Tongue (tissue), 3 donors: ENCODE measurements at places on chromosomes 5 and 9. TPM values are rescaled to one million over a fixed set of nuclear protein-coding genes. Genes with fewer than 3 reads are reported as not detected.

SLC1A3 gene
- 24.2 TPM for total RNA-seq

DNA sequence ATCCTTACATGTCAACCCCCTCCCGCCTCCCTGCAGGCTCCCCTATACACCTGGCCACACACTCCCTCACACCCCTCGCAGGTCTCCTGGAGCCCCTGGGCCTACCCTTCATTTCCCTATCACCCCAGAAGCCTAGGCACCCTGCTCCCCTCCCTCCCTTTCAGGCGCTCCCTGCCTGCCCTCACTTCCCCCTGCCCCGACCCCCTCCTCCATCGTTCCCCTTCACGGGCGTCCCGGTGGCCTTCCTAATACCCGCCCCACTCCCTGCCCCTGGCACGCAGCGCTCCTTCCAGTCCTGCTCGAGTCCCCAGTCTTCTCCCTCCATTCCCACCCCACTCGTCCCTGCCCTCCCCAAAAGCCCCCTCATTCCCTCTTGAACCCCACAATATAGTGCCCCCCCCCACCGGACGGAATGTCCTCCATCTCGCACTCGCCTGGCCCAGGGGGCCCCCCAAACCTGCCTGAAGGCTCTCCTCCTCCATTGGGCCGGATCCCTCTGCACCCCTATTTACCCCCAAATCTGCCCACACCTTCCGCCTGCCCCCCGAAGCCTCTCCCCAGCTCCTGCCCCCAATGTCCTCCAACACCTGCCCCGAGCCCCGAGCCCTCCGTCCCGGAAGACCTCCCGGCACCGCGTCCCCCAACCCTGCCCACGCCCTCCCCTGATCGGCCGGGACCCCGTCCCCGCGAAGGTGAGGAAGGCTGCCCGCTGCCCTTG is 746 bp downstream of the STRBP start:
- no peak for DNase-seq

GRCh38 chr9:116594547-116594946 is 92.6 kb upstream of the TRIM32 start:
- DNase-seq: peak; percentile 8

DNA sequence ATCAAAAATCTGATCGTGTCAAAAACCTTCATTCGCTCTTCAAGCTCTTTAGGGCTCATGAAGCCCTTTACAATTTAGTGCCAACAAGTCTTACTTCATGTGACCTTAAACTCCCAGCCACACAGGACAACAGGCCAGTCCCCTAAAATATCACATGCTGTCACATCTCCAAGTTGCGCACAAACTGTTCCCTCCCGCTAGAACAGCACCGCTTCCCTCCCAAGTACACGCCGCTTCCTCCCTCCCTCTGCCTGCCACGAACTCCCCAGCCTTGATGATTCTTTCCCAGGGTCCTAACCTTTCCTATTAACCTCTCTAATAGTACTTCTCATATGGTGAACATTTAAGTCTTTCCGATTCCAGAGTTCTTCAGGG is 91.2 kb downstream of the TLE1 start:
- DNase-seq: no peak

DNA sequence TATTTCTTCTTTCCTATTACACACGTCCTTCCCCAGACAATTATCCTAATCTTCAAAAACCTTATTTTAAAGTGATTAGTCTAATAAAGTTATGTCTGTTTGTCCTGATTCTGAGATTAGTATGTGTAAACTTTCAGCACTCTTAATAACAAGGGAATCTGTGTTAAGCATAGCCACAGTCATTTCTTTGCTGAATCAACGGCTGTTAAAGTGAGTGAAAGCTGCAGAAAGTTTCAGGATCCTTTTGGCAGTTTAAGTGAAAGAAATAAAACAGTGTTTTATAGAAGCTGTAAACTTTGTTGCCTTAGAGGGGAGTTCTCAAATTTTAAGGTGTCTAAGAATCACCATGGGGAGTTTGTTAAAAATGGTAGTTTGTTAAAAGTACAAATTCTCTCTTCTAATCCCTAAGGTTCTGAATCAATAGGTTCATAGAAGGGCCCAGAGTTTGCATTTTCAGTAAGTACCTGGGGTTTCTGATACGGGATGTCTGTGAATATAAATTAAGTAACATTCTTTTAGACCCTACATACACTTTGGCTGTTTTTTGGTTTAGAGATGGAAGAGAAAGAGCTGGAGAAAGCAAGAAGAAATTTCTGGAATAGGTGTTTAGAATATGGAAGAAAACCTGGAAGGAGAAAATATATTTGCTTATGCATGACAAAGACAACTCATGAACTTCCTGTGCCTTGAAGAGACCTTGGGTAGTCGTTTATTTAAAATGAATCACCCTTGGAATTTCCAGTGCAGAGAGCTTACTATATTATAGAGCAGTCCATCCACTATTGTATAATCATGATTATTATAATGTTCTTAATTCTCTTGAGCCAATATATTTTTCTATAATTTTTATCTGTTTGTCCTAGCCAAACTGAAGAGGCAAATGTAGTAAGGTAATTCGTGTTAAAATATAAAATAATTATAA is 45.7 kb downstream of the SCAMP1 start:
- no peak for DNase-seq
